Thymus (tissue), 14 donors: ENCODE measurements at places on chromosomes 7 and 10.

DNA sequence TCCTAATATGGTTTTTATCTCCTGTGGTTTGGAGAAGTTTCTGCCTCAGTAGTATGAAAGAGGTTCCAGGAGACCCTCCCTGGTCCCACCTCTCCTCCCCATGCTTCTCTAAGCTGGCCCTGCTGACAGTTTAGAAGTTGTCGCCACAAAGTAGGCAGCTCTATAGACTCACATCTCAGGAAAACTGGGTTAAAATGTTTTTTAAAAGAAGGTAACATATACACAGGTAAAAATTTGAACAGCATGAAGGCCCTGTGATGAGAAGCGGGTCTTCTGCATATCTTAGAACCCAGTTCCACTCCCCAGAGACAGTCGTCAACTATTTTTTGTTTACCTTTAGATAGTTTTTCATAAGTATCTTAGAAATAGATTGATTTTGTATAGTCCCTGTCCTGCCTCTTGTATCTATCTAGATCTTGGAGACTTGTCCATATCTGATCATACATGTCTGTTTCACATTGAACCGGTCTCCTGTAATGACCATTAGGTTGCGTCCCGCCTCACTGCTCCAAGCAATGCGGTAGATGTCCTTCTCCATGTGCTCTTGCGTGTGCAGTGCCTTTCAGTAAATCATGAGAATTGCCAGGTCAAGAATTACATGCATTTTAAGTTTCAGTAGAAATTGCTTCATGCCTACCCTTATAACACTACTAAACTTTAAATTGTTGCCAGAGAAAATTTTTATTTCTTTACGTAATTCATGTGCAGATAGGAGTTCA, 2.2 kb downstream of the DUSP5 start:
- DNase-seq = no peak

DNA sequence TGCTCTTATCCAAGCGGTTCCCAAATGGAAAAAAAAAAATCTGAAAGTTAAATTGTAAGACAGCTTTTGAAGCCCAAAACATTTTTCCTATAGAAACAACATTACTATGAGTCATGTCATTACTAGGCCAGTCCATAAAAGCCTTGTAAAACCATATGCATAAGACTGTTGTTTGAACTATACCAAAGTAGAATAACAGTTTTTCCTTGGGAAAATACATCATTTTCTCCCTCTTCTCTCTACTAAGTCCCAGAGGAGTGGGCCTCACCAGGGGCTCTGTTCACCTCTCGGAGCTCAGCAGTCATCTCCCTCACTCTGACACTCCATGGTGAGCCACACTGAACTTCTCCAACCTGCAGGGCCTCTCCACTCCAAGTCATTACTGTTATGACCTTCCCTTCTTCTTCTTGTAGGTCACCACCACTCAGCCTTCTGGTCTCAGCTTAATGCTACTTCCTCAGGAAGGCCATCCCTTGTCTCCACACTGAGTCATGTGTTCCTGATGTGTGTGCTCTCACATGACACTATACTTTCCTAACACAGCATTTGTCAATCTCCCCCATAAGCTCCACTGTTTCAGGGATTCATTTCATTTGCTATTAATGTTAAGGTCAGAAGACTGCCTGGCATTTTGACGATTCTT, 32.5 kb downstream of the ZNF438 start:
- no peak for DNase-seq

DNA sequence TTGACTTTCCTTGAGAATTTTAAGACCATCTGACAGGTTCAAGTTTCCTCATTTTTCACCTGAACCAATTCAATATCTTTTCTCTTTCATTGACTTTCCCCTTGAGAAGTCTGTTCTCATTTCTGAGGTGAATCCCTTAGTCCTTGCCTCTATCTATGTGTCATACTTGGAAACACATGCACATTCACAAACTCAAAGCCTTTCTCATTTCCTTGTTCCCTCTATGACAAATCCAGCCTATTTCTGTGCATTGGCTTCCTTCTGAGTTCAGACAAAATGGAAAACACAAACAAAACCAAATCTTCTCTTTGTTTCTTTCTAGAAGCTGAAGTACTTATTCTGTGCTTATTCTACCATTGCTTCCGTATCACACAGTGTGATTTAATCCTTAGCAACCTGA, 13.8 kb downstream of the PTTG1IP2 start:
- no peak for DNase-seq

DNA sequence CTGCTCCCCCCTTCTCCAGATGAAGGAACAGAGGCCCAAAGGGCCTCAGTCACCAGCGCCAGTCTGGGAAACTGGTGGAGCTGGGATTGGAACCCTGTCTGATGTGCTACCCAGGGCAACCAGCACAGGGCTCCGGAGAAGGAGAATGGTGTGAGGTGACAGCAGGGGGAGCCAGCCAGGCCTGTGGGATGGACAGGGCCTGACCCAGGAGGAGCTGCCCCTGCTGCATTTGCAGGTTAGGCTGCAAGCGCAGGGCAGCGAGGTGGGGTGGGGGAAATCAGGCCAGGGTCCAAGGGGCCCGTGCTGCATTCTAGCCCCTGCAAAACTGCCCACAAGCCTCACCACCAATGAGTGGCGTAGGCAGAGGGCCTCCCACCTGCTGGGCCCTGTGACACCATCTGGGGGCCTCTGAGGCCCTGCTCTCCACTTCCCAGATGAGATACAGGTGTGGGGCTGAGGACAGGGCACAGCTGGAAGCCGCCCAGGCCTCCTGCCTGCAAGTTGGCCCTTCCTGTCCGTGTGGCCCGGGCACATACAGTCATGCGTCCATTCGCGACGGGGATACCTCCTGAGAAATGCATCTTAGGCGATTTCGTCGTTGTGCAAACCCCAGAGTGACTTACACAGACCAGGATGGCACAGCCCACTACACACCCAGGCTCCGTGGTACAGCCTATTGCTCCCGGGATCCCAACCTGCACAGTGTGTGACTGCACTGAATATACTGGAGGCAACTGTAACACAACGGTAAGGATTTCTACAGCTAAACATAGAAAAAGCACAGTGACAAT, 45.3 kb downstream of the RASGEF1A start:
- no peak for DNase-seq

- no peak for DNase-seq
These were observed 29.0 kb upstream of the ZNF273 start for GRCh38 chr7:64874114-64874513.

GRCh38 chr10:86535132-86535882, 13.7 kb upstream of the WAPL start:
- peak; percentile 62 for DNase-seq

DNA sequence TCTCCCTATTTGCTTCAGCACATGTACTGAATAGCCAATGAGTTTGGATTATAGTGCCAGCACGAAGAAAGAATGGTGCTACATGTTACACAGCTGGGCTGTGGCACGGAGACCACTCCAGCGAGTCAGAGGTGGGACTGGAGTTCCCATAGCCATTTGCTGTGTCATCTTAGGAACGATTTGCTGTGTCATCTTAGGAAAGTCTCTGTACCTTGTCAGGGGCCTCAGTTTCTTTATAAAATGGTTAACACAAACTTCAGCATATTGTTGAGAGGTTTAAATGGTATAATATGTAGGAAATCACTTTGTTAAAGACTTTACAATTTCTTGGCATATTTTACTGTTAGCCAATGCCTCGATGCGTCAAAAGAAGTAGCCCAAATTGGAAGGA, 609.4 kb downstream of the LRMDA start:
- DNase-seq = no peak

DNA sequence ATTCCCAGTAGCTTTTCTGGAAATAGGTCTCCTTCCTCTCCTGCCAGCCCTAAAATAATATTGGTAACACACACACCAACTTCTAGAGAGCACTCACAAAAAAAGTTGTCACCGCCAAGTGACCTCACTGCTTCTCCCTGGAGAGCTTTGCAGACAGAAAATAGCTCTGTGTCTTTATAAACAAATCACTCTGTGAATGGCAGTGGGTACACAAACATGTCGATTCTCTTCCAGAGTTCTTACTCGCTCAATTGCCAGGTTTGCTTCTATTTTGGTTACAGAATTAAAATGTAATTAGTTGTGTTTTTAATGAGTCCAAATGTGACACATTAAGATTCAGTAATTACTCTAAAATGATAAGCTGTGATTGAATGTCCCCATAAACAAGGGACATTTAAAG, 649.2 kb upstream of the C7orf33 start:
- DNase-seq = no peak

GRCh38 chr7:158356454-158356853, 231.2 kb downstream of the PTPRN2 start:
- DNase-seq = no peak

- DNase-seq = no peak
These were observed 124.4 kb downstream of the TACC2 start for GRCh38 chr10:122113161-122113944.
